ENCODE measurements at places on chromosomes 7 and 10.

DNA sequence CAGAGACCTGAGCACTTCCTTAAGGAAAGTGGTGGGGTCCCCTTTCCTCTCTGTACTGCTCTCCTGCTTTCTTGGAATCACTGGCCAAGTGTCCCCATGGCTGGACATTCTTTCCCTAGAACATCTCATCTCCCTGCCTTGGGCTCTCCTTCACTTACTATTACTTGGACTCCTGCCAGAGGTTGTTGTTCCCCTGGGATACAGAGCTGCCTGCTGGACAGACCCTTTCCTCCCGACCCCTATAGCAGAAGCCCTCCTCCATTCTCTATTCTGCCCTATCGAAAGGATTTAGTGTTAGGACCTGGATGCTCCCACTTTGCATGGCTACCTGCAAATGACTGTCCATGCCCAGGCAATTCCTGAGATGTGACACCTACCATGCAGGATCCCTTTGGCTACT, 164.3 kb upstream of the PODXL start:
- DNase-seq = no peak

DNA sequence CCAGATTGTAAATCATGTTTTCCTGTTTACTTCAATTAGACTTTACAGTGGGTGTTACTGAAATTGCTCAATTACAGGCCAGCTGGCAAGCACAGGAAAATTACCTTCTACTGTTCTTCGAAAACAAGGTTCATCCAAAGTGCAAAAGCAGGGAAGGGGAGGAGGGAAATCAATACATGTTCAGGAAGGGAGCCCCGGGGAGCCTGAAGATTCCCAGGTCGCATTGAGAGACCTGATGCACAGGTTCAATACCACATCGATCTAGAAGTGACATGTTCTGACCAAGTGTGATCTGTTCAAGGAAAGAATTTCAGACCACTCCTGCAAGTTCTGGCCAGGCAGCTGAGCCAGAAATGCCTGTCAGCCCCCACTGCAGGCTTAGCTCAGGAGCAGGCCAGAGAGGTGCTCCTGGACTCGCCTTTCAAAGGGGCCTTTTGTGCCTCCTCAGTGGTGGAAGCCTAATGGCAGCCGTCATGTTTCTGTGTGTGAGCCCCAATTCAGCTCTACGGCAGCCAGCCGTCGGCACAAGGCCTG, 35.9 kb downstream of the FAM53B start:
- peak; percentile 51 for DNase-seq

DNA sequence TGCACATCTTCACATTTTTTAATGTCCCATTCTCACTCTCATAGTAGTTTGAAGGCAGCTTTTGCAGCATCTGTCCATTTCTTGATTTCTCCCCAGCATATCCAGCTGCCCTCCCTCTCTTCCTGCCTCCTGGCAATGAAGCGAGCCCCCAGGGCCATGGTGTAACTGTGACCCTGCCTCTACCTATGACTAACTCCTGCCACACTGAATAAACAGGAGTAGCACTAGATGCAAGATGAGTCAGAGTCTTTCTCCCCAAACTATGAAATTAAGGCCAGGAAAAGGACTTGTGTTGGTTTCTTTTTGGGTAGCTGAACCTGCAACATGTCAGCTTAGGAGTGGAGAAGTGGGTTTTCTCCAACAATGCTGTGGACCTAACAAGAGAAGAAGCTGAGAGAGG, 329.0 kb downstream of the RNLS start:
- DNase-seq = no peak

DNA sequence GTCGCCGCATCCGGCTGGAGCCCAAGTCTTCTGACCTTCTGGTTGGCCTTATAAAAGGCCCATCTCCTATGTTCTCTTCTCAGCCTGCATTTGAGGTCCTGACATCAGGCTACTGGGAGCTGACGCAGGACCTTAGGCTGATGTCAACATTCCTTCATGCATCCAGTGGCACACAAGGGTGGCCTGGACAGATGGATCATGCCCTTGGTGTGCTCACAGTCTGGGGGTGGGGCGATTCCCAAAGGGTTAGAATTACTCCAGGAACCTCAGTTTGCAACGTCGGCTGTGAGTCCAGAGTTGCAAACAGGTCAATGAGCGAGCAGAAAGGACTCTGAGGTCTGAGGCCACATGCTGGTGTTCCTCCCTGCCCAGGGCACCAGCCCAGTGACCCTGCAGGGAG, 8.2 kb upstream of the CLIP2 start:
- DNase-seq = no peak

GRCh38 chr7:97179454-97180104, 62.1 kb downstream of the SDHAF3 start:
- DNase-seq = peak; percentile 31

DNA sequence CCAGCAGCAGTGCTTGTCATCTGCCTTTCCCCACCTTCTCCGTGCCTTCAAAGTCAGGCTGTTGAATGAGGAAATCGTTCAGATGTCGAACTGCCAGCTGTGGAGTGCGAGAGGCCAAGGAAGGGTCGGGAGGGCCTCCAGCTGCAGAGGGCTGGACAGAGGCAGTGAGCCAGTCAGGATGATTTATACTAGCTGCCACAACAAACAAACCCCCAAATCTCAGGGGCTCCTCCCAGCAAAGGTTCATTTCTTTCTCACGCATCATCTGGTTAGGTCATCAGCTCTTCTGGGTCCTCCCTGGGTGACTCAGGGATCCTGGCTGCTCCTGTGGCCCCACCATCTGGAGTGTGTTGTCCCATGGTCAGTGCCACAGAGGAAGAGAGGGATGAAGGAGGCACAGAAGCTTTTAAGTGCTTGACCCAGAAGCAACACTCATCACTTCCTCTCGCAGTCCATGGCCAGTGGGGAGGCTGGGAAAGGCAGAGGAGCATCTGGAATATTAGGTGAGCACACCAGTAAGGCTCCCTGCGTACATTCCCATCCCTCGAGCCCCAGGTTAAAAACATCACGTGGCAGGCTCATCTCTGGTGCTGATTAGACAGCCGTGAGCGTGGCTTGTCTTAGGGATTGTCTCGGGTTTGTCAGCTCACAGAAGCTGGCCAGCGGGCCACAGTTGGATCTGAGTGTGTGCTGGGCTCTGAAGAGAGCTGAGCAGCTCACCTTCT, 140.7 kb downstream of the RGS10 start:
- no peak for DNase-seq

- DNase-seq = no peak
Observed at GRCh38 chr10:102101152-102101551, 19.0 kb downstream of the LDB1 start.

DNA sequence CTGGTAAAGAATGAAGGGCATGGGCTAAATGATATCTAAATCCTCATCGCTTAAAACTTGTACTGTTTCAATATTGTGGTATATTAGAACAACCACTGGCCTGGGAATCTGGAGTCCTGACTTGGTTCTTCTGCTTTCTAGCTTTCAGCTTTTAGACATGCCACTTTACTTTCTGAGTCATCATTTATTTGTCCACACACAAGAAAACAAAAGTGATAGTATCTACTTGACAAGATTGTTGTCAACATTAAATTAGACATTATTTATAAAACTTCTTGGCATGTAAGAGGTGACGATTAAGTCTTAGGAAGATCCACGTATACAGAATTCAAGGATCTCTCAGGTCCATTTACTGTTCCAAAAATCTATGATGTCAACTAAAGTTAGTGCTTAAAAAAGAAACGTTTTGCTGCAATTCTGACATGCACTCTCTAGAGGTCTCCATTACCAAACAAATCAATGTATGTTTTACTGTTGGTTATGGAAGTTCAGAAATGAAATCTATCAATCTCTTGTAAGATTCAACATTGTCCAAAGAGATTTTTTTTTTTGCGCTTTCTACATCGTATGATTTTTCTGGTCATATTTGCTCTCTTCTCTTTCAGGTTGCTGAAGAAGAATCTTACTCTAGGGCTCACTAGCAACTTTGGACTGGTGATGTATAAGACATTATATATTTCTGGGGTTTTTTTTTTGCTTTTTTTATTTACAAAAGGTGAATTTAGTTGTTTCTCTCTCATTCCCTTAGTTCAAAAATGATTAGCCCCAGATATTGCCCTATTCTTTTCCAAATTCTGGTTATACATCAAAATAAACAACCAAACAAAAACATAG, 53.6 kb upstream of the DYNC1I1 start:
- no peak for DNase-seq

- DNase-seq = no peak
Observed at GRCh38 chr10:125209591-125210355, 49.4 kb upstream of the CTBP2 start.

DNA sequence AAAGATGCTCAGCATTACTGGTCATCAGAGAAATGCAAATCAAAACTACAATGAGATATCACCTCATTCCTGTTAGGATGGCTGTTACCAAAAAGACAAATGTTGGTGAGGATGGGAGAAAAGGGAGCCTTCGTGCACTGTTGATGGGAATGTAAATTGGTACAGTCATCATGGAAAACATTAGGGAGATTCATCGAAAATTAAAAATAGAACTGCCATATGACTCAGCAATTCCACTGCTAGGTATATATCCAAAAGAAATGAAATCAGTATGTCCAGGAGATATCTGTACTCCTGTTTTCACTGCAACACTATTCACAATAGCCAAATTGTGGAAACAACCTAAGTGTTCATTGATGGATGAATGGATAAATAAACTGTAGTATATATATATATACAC, 228.1 kb downstream of the ACTR3B start:
- no peak for DNase-seq

DNA sequence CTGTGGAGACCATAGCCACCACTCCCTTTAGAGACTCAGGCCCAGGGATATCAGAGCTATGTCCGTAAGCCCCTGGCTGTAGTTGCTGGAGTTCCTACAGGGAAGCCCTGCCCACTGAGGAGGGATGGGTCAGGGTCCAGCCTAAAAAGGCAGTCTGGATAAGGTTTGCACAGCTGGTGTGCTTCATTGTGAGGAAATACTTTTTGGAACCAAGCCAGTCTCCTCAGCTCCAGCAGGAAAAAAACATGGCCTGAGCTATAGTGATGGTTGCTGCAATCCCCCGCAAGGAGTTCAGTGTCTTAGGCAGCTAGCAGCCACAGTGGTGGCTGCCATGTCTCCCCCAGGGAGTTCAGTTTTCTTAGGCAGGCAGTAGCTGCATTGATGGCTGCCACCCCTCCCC, 52.6 kb upstream of the CYP2C8 start:
- no peak for DNase-seq

GRCh38 chr7:34612661-34613060, 45.4 kb upstream of the NPSR1 start:
- DNase-seq = no peak

GRCh38 chr7:132501956-132502355, 74.3 kb downstream of the PLXNA4 start:
- DNase-seq = no peak

GRCh38 chr10:103651783-103652476, 158.4 kb downstream of the NEURL1 start:
- DNase-seq = no peak

DNA sequence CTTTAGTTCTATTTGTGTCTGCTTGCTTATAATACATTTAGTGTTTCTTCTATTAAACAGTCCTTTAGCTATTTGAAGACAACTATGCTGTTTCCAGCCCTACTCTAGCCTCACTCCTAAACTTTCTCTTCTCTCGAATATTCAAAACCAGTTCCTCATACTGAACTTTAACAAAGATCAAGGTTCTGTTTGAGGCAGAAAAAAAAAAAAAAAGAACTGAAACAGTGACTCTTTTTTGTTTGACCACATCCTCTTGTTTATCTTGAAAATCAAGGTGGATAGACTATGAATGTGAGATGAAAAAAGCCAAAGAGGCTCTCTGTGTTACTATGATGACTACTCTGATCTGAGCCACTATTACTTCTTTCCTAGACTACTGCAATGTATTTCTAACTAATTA, 154.3 kb downstream of the ZNF365 start:
- no peak for DNase-seq

GRCh38 chr7:107879400-107880035, 11.5 kb upstream of the DLD start:
- DNase-seq = peak; percentile 36

DNA sequence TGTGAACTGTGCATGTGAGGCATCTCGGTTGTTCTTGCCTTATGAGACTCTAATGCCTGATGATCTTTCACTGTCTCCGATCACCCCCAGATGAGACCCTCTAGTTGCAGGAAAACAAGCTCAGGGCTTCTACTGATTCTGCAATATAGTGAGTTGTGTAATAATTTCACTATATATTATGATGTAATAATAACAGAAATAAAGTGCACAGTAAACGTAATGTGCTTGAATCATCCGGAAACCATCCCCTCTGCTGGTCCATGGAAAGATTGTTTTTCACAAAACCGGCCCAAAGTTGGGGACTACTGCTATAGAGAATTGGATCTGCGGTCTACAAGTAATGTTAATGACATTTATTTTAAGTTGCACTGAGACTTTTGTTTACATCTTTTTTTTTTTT, 126.7 kb downstream of the TPST1 start:
- DNase-seq = no peak

DNA sequence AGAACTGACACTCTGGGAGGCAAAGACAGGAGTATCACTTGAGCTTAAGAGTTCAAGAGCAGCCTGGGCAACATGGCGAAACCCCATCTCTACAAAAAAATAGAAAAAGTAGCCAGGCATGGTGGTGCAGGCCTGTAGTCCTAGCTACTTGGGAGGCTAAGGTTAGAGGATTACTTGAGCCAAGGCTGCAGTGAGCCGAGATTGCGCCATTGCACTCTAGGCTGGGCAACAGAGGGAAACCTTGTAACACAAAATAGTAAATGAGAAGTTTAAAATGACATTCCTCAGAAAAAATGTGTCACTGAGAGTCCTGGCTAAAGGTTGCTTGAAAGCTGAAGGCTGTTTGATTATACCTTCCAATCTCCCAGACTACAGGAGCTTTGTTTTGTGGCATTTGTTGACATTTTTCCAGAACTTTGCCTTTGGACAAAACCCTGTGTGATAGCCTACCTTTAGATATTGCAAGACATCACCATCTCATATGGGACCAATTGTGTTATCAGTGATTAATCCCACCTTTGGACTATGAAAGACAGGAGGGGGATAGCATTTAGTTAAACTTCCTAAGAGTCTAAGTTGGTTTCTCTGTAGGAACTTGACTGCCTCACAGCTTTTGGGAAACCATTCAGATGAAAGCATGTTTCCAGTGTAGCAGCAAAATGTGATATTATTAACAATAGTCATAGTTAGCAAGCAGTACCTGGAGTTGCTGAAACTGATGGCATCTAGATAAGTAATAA, 5.3 kb downstream of the TNKS2 start:
- no peak for DNase-seq

GRCh38 chr7:92464515-92464914, 13.2 kb downstream of the ERVW-1 start:
- no peak for DNase-seq

- DNase-seq = no peak
Observed at GRCh38 chr10:51838471-51838870, 139.1 kb upstream of the CSTF2T start.

DNA sequence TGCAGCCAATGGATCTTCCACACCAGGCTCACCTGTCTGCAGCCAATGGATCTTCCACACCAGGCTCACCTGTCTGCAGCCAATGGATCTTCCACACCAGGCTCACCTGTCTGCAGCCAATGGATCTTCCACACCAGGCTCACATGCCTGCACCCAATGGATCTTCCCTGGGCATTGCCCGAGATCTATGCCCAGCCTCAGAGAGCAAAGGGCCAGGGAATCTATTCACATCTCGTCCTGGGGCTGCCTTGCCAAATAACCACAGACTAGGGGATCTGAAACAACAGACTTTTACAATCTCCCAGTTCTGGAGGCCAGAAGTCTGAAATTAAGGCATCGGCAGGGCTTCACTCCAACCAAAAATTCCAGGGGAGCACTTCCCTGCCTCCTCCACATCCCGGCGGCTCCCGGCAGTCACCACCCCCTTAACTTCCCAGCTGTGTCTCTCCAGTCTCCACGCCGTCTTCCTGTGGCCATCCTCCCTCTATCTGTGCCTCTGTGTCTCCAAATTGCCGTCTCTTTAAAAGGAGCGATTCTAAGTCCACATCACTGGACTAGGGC, 92.4 kb upstream of the PPP2R2D start:
- no peak for DNase-seq
